ENCODE measurements at places on chromosomes 7 and 10. TPM values are rescaled to one million over a fixed set of nuclear protein-coding genes. Genes with fewer than 3 reads are reported as not detected.

TUBAL3 gene
- not detected for total RNA-seq

SFTPA1 gene
- not detected for total RNA-seq

FANK1 gene
- 2.5 TPM for total RNA-seq

TRIL gene
- 0.72 TPM for total RNA-seq

CPN1 gene
- total RNA-seq = not detected

SYT15B gene
- total RNA-seq = under 0.01 TPM

NRCAM gene
- 67.4 TPM for total RNA-seq

C10orf67 gene
- not detected for total RNA-seq

ACBD7 gene
- 0.16 TPM for total RNA-seq

CYP3A7 gene
- not detected for total RNA-seq

MYO3A gene
- total RNA-seq = not detected

METTL27 gene
- total RNA-seq = 4.5 TPM

MUC12 gene
- not detected for total RNA-seq

GLI3 gene
- 3.1 TPM for total RNA-seq
